ENCODE measurements at places on chromosomes 1 and 21. TPM values are rescaled to one million over a fixed set of nuclear protein-coding genes. Genes with fewer than 3 reads are reported as not detected.

- peak; percentile 82 for DNase-seq
These were observed 1.9 kb upstream of the COL6A1 start for GRCh38 chr21:45979651-45980050.

DNA sequence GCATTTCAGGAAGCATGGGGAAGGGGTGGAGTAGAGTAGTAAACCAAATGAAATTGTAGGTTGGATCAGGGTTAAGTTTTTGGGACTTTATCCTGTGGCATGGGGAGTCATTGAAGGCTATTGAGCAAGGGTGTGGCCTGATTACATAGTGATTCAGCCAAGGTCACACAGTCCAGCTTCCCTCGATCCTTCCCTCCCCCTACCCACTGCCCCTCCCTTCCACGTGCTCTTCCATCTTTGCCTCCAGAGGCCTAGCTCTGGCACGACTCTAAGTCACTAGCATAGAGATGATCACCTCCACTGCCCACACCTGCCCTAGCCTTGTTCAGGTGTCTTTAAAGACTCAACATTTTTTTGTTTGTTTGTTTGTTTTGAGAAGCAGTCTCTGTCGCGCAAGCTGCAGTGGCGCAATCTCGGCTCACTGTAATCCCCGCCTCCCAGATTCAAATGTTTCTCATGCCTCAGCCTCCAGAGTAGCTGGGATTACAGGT, 37.2 kb upstream of the SLC9A1 start:
- no peak for DNase-seq

CFAP57 gene
- total RNA-seq: 0.27 TPM

DNA sequence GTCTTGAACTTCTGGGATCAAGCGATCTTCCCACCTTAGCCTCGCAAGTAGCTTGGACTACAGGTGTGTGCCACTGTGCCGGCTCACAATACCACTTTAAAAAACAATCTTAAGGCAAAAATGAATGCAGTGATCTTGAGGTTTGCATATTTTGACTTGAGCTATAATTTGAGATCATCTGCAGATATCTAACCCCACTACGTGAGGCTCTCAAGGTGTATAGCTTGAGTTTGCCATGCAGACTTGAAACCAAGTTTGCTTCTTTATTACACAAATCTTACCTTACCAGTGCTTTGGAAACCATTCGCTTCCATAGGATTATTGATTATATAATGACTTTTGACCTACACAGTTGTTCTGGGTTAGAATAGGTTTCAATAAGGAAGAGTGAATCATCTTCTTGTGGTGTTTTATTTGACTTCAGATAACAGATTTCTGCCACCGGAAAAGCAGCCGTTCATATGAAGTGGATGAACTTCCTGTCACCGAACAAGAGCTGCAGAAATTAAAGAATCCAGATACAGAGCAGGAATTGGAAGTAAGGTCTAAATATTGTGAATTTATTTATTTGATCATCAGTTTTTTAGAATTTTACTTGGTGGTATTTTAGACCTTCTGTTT, 155.1 kb downstream of the VPS13D start:
- DNase-seq: no peak

PDE9A gene
- total RNA-seq: 6.0 TPM

GRCh38 chr1:165057956-165058355, 298.6 kb downstream of the LMX1A start:
- no peak for DNase-seq

DNA sequence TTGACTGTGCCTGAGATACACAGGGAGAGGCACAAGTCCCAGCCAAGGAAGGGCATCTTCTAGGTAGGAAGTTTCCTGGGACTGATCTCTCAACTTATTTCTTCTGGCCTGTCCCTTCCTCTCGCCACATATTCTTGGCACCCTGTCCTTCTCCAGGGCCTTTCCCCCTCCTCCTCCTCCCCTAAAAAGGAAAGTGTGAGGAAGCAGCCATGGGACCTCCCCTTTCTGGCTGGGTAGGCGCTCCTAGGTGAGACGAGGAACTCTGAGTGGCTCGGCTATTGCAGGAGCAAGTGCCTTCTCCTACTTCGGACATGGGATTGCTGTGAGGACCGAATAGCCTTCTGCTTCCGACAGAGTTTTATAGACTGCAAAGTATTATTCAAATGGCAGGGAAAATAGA, 15.5 kb upstream of the MTARC2 start:
- DNase-seq: no peak

KRTAP11-1 gene
- total RNA-seq: 71.2 TPM

DNA sequence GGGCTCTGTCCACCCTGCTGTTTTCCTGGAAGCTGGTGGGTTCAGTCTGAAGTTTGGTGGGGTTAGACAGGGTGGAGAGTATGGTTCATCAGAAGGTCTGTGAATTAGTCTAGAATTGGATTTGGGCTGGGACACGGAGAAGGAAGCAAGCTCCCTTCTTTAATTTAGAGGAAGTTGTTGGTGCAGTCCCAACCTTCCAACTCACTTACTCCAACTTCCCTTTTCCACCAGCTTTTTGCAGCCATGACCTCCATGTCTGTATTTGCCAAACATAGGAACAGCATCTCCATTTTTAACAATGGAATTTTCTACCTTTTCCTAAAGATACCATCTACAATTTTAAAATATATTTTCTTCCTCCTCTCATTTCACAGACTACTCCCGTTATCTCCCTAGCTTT, 28.5 kb upstream of the PRELP start:
- DNase-seq: no peak

- no peak for DNase-seq
These were observed 21.4 kb upstream of the RNF11 start for GRCh38 chr1:51214615-51215131.

- no peak for DNase-seq
These were observed 103.8 kb upstream of the ARHGEF16 start for GRCh38 chr1:3350506-3351261.

- no peak for DNase-seq
These were observed 41.0 kb upstream of the APOBEC4 start for GRCh38 chr1:183694066-183694465.

DNA sequence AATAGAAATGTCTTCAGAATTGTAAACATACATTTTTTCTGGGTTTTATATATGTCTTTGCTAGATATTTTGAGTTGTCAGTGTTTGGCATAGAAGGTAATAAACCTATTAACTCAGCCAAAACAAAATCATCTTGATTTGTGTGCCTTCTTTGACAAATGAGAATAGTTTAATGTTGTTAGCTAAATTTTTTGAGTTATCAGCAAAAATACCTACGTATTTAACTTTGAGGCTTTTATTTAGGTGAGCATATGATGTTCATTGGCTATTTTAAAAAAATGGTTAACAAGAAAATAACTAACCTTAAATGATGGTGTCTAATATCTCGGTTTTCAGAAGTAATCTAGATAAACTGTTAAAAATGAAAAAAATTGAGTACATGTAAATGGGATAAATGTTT, 83.2 kb upstream of the SLC5A9 start:
- DNase-seq: no peak

DNA sequence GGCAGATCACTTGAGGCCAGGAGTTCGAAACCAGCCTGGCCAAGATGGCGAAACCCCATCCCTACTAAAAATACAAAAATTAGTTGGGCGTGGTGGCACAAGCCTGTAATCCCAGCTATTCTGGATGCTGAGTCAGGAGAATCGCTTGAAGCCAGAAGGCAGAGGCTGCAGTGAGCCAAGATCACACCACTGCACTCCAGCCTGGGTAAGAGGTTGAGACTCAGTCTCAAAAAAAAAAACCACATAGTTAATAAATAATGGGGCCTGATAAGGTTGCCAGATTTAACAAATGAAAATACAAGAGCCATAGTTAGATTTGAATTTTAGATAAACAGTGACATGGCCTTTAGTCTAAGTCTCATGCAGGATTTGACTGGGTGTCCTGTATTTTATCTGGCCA, 175.7 kb downstream of the ZZZ3 start:
- no peak for DNase-seq

DNA sequence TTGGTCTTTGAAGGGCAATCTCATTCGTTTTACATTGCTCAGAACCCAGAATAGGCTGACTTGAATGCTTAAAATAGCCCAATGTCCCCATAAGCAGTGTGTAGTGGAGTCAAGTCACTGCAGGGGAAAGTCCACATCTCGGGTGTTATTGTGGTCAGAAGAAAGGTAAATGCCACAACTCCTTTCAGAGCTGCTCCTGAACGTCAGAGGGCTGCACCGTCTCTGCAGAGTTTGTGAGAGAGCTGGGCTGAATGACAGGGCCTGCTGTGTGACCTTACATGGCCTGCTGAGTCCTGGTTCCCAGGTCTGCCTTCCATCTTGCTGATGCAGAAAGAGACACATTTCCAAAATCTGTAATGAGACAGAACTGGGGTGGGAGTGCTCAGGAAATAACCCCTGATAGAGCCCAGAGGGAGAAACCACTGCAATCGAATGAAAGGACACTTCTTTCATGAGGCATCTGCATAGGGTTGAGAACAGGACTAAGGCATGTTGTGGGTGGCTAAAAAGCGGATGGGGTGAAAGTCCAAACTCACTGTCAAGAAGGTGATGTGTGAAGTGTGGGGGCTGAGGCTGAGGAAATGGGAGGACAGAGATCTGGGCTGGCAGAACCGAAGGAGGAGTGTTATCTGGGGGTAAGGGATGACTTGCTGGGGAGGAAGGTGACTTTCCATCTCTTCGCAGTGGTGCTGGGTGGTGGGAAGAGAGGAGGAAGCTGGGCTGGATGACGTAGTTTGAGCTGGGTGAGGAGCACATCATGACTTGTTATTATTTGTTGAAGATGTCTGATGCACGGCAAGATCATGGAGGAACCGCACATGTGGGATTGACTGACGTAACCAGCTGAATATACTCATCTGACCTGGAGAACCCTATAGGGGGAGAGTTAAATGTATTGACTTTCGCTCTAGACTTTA, 33.7 kb downstream of the XCL2 start:
- no peak for DNase-seq

DNA sequence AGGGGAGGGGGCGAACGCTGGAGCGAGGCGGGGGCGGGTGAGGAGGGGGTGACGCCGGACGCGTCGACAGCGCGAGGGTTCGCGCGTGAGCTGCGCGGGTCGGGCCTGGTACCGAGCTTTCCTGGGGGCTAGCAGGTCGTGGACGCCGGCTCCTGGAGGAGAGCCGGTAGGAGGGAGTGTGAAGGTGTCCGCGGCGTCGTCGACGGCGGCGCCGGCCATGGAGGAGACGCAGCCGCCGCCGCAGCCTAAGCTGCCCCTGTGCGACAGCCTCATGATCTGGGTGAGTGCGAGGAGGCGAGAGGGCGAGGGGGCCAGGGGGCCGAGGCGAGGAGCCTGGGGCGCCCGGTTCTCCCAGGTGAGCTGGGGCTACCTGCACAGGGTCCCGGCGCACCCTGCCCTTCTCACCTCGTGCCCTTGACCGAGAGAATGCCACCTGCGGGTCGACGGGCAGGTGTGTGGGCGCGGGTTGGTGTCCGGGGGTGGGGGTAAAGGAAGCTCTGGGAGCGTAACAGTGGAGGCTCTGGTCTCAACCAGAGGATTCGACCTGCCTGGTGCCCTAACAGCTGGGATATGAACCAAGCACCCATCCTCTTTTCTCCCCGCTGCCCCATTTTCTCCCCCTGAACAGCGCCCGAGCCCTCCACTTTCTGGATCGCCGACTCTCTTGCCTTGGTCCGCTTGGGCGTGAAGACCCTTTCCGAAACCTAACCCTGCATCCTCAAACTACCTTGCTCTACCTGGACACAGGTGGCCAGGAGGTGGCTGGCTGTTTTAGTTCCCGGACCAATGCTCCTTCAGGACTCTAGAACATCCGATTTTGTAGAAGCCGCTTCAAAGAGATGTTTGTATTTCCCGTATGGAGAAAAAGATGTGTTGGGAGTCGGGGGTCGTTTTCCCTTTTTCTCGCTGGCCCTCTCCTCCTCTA, at the start of gene HOOK1:
Gene HOOK1, plus strand, starts transcription at position 49 of the 925 bp plus-strand sequence. Its CDS starts 169 bp downstream, at position 218.
- no peak for DNase-seq

S100A12 gene
- not detected for total RNA-seq

RIPPLY3 gene
- not detected for total RNA-seq

DNA sequence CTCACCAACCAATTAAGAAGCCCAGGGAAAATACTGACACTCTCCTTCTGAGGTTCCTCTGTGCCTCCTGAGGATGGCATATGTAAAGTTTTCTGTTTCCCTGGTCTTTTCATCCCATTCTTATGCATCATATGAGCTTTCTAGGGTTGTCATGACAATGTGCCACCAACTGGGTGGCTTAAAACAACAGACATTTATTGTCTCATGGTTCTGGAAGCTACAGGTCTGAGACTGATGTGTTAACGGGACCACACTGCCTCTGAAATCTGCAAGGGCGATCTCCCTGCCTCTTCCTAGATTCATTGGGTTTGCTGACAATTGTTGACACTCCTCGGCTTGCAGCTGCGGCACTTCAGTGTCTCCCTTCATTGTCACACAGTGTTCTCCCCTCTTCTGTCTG, 308.4 kb downstream of the RGS7 start:
- DNase-seq: no peak

- no peak for DNase-seq
These were observed 372.3 kb downstream of the USP25 start for GRCh38 chr21:16102113-16102512.

GRCh38 chr1:245926888-245927287, 580.2 kb downstream of the SMYD3 start:
- no peak for DNase-seq

LAMB3 gene
- 181 TPM for total RNA-seq

KCNJ9 gene
- 0.12 TPM for total RNA-seq
